Effector CD4-positive, alpha-beta T cell (primary cell): ENCODE measurements at places on chromosomes 4 and X.
A peak's percentile ranks its signal among the peaks of the same experiment; 100 is the strongest.

DNA sequence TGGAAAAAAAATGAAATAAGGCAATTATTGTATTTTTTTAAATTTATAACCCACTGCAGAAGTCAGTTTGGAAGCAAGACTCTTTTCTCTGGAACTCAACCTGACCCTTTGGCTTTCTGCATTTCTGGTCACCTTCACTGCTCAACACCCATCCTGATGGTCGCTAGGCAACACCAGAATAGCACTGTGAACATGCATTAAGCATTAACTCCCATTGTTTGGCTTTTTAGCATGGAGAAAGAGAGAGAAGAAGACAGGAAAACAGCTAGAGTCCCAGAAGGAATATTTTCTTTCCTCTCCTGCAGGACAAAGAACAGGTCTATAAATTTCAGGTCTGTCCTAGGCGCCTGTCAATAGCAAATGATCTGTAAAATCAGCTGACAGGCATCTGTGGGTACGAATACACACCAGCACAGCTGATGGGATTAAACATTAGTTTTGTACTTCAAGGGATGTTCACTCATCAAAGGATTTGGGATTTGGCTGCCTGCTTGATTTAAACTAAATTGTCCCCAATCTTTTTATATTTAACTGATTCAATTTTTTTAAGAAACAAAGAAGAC, 137.2 kb upstream of the ETNPPL start:
- DNase-seq = no peak

GRCh38 chr4:184386271-184386781, 88.0 kb downstream of the IRF2 start:
- no peak for DNase-seq

DNA sequence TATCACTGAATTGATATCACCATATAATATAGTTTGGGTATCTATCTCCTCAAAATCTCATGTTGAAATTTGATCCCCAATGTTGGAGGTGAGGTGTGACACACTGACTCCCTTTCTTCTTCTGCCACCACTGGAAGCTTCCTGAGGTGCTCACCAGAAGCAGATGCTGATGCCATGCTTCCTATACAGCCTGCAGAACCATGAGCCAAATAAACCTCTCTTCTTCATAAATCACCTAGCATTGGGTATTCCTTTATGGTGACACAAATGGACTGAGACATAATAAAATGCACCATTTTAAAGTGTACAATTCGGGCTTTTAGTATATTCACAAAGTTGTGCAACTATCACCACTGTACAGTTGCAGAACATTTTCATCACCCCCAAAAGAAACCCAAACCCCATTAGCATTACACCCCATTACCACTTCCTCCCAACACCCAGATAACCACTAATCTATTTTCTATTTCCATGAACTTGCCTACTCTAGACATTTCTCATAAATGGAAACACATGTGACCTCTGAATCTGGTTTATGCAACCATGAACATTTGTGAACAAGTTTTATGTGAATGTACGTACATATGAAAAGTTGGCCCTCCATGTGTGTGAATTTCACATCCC, 148.9 kb downstream of the OPHN1 start:
- DNase-seq = no peak

GRCh38 chr4:96525898-96526297, 686.0 kb downstream of the PDHA2 start:
- no peak for DNase-seq

- no peak for DNase-seq
Measured at GRCh38 chrX:101383679-101384205, 2.2 kb downstream of the BTK start.

DNA sequence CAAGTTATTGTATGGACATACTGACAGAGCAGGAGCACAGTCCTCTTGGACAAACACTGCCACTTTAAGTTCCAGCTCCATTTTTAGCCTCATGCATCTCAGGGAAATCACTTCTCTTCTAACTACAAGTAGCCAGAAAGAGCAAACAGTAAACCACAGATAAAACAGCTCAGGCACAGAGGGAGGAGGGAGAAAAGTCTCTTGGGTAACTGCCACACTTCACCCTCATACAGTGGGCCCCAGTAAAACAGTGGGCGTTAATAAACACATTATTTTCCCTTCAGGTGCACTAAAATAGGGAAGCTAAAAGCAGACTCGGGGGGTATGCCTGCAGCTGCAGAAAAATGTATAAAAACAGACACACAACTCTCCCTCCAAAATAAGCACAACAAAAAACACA, 21.6 kb downstream of the CD38 start:
- DNase-seq = no peak

DNA sequence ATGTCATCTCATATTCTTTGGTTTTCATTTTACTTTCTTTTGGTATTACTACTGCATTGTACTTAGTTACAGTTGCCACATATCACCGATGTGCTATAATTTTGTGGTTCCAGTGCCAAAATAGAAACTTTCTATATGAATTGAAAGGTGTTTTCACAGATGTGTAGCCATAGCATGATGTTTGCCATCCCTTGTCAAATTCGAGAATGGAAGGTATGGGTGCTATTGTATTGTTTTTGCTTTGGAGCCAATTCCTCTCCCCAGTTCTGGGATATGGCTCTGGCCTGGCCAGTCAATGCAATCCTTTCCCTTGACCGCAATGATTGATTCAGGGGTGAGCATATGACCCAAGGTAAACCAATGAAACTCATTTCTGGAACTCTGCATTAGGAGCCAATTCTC, 86.2 kb upstream of the RPS6KA3 start:
- DNase-seq = no peak

DNA sequence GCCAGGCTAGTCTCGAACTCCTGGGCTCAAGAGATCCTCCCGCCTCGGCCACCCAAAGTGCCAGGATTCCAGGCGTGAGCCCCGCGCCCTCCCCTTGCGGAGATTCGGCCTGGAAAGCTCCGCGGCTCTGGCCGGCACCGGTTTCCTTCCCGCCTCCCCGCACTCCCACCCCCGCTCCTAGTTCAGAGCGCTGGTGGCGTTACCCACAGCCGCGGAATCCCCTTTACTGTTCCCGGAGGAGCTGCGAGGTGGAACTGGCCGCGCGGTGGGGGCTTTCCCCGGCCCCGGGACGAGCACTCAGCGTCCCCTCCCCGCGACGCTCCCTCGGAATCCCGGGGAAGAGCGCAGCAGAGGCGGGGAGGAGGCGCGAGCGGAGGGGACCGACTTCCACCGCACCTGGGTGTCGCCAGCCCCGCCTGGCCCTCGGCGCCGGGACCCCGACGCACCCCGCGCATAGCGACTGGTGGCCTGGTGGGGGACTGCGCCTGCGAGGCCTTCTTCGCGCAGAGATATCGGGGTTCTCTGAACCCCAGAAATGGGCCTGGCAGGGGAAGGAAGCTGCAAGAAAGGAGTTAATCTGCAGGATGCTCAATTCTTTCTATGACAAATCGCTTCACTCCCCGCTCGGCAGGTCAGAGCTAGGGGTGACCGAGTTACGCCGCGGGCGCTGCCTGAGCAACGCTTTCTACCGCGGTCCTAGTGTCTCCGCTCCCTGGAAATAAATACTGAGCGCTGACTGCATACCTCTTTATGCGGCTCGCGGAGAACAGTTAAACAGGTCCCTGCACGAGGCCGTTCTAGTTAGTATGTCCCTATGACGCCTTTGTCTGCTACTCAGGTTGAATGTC, 14.6 kb upstream of the SLC25A4 start:
- no peak for DNase-seq

DNA sequence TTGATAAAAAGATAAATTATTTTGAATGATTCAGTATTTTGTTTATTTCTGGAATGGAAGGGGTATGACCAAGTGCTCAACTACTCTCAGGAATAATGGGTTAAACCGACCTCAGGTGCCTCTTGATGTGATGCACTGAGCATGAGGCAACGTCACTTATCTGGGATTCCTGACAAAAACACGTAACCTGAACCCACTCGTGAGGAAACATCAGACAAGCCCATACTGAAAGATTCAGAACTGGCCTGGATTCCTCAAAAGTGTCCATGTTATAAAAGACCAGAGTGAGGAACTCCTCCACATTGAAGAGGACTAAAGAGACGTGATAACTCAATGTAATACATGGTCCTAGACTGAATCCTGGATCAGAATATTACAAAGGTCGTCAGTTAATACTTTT, 144.0 kb downstream of the FNIP2 start:
- DNase-seq = no peak

DNA sequence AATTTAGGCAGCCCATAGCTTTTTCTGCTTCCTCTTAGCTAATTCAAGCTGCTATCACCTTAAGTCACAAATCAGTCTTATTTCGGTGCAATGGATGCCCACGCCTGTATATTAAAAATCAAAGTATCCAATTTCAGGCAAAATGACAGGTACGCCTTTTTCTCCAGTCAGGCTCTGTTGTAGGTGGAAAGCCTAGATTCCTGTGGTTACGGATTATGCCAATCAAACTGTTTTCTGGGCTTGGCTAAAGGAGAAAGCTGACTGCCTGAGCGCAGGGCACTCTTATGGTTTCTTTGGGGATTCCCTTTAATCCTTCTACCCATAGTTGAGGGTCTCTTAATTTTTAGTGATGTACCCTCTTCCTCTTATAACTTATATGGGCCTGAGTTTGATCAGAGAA, 550.5 kb downstream of the PDHA2 start:
- no peak for DNase-seq

DNA sequence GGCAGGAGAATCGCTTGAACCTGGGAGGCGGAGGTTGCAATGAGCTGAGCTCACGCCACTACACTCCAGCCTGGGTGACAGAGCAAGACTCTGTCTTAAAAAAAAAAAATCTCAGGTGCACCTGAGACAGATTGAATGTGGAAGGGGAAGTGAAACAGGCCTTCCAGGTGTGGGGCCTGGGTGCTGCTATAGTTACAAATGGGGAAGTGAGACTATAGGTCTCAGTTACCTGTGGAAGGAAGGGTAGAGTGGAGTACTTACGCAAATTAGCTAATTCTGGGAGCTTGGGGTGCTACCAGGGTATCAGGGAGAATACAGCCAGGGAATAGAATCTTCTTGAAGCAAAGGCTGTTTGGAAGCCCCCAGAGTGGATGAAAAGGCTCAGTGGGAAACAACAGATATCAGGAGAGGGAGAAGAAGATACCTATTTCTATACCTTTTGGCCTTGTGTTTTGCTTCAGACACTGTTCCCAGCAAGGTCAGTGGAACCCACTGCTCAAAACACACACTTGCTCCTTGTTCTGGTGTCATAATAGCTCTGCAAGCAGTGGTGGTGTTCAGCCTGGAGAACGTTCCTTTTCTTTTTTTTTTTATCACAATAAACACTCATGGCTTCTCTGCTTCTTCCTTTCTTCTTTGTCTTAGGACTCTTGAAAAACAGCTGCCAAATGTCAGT, 7.0 kb downstream of the CD38 start:
- no peak for DNase-seq

DNA sequence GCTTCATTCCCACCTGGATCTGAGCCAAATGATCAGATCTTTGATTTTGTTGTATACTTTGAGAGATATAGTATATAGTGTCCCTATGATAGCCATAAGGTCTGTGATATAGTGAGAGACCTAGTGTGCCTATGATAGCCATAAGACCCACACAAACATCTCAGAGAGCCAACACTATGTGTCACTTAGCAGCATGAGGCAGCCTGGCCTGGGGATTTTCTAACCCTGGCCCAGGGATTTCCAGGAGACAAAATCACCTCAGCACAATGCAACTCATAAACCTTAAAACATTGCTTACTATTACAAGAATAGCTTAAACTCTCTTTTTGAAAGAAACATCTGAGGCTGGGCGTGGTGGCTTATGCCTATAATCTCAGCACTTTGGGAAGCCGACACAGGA, 23.2 kb upstream of the COL25A1 start:
- no peak for DNase-seq

- no peak for DNase-seq
Measured at GRCh38 chrX:21972046-21972445, 31.5 kb downstream of the SMS start.

DNA sequence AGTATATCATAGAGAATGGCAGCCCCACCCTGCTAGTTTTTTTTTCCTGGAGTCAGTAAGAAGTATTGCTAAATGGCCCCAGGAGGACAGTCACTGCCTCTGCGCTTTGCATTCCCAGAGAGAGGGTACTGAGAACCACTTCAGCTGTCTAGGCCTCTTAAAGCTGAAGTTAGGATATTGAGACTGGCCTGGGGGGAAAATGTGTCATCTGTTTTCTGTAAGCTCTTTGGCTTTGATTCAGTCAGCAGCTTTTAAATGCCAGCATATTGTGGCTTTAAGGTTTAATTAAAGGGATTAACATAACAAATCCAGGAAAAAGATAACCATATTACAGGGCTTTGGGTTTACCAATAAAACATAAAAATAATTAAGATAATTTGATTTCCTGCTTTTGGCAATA, 852.0 kb downstream of the PCDH18 start:
- no peak for DNase-seq

GRCh38 chr4:48120132-48120531, 13.9 kb downstream of the TXK start:
- no peak for DNase-seq

- no peak for DNase-seq
Measured at GRCh38 chrX:100477467-100477866, 67.4 kb upstream of the PCDH19 start.

DNA sequence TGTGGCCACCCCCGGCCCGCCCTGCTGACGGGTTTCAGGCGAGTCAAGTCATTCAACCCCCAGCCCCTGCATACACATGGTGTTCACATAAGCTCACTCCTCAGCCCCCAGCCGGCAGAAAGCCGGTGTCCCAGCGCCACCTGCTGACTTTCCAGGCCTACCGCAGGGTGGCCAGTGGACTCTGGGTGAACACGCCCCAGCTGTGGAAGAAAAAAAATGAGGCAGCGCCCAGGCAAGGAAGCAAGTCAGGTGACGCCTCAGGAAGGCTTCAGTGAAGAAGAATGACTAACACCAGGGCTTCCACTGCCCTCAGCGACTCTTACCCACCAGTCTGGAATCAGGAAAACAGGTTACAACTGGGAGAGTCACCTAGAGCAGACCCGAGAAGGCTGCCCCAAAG, 15.8 kb downstream of the BCAP31 start:
- DNase-seq = peak; percentile 7
